Esophagus squamous epithelium (tissue), 5 donors: ENCODE measurements at places on chromosomes 3 and 15.

DNA sequence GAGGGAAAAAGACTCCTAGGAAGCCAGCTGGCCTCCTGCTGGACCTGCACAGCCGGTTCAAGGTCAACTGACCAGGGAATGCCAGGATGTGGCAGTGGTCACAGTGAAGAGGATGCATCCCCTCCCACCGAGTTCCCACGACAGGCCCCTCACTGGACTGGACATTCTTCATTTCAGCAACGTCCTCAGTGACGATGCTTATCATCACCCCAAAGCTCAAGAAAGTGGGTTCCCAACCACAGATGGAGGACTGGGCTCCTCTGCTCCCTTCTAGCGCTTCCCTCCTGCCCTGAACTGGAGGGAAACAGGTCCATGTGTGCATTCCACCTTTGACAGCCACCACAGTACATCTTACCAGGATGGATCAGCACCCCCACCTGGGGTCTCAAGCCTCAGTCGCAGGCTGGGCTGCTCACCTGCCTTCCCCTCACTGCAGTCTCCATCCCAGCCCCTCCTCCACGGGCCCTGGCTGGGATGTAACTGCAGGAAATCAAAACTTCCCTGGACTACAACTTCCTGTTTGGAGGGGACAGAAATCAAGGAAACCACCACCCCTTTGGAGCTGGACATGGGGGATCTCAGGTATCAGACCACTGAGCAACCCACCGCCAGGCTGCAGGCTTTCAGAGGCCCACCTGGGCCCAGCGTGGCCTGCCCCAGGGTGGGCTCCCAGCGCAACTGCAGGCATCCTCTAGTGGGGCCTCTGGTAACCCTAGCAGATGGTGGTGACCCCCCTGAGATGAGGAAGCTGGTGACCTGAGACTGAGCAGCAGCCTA, 7.3 kb downstream of the CALML4 start:
- H3K4me1 ChIP-seq: peaks cover 5% of the 10 kb centered on the region
- H3K4me3 ChIP-seq: no peak overlapping the region
- no peak overlapping the region for H3K27ac ChIP-seq
- DNase-seq: no peak

GRCh38 chr3:6444888-6445658, 415.8 kb upstream of the GRM7 start:
- DNase-seq: no peak
- no peak overlapping the region for H3K4me3 ChIP-seq
- no peaks in the 10 kb centered on the region for H3K36me3 ChIP-seq
- no peaks in the 10 kb centered on the region for H3K27me3 ChIP-seq

- H3K27me3 ChIP-seq: no peaks in the 10 kb centered on the region
- H3K27ac ChIP-seq: no peak overlapping the region
- H3K36me3 ChIP-seq: peaks cover 66% of the 10 kb centered on the region
- no peak overlapping the region for H3K4me3 ChIP-seq
- H3K4me1 ChIP-seq: no peaks in the 10 kb centered on the region
Observed at GRCh38 chr15:25372298-25372697, 66.5 kb downstream of the UBE3A start.

DNA sequence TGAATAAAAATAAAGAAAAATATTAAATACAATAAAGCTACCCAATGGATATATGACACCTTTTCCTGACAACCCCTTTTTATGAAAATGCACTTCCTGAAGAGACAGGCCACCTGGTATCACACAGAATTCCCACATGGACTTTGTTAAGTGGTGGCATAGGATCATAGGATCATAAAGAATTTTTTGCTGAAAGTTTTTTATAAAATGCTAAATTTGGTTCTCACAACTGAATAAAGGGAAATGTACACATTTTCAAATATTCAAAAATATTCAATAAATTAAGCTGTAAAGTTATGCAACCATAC, 102.5 kb upstream of the ROBO1 start:
- H3K4me1 ChIP-seq: no peaks in the 10 kb centered on the region
- no peak overlapping the region for H3K4me3 ChIP-seq
- no peaks in the 10 kb centered on the region for H3K36me3 ChIP-seq
- H3K27me3 ChIP-seq: no peaks in the 10 kb centered on the region

DNA sequence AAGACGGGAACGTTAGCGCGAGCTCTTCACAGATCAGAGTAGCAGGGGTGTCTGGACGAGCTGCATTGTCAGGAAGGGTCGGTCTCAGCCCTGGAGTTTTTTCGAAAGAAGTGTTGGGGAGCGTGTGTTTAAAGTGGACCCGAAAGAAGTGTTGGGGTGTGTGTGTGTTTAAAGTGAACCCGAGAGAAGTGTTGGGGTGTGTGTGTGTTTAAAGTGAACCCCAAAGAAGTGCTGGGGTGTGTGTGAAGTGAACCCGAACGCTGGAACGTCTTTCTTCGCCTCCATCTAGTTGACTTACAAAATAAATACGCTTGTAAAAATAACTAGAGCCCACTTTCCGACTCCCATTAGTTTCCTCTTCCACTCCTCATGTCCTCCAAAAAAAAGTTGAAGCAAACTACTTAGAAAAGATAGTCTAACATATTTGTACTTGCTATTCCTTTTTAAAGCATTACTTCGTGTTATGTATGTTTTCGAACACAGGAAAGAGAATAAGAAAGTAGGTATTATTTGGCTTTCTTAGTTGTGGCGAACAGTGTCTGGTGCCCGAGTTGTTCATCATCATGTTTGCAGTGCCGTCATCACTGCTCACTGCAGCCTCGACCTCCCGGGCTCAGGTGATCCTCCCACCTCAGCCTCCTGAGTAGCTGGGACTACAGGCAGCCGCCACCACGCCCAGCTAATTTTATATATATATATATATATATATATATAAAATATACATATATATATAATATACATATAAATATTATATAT, 1.0 kb downstream of the LRCH3 start:
- no peaks in the 10 kb centered on the region for H3K27me3 ChIP-seq
- peak overlapping the region; percentile 98 for H3K4me3 ChIP-seq
- no peak for DNase-seq
- no peaks in the 10 kb centered on the region for H3K4me1 ChIP-seq
